ENCODE measurements at places on chromosomes 1 and 21.

DNA sequence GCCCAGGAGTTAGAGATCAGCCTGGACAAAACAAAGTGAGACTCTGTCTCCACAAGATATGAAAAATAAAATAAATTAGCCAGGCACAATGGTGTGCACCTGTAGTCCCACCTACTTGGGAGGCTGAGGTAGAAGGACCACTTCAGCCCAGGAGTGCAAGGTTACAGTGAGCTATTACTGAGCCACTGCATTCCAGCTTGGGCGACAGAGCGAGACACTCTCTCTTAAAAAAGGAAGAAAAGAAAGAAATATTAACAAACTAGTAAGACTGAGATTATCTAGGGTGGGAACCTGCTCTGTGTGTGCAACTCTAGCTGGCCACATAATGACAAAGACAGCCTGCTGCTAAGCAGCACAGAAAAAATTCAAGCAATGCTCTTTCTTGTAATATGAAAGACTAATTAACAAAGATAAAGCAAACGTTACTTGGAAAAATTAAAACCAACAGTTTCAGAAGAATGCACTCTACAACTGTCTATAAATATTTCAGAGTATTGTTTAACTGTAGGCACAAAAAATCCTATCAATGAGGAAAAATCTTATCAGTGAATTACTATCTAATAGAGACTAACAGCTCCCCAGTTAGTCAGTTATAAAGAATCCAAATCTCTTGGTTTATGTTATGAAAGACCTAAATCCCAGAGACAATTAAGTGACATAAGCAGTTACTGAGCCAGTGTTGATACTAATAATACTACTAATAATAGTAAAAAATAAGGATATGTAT is 74.5 kb downstream of the ENAH start:
- no peak for DNase-seq

GRCh38 chr1:22048351-22049192 is 3.9 kb upstream of the CDC42 start:
- no peak for DNase-seq

- peak; percentile 67 for DNase-seq
Measured at GRCh38 chr1:171486048-171486519, 754 bp downstream of the PRRC2C start.

- no peak for DNase-seq
Measured at GRCh38 chr1:246550402-246550801, 15.7 kb downstream of the TFB2M start.

- DNase-seq, result no peak
Measured at GRCh38 chr1:177665935-177666334, 303.9 kb downstream of the SEC16B start.

DNA sequence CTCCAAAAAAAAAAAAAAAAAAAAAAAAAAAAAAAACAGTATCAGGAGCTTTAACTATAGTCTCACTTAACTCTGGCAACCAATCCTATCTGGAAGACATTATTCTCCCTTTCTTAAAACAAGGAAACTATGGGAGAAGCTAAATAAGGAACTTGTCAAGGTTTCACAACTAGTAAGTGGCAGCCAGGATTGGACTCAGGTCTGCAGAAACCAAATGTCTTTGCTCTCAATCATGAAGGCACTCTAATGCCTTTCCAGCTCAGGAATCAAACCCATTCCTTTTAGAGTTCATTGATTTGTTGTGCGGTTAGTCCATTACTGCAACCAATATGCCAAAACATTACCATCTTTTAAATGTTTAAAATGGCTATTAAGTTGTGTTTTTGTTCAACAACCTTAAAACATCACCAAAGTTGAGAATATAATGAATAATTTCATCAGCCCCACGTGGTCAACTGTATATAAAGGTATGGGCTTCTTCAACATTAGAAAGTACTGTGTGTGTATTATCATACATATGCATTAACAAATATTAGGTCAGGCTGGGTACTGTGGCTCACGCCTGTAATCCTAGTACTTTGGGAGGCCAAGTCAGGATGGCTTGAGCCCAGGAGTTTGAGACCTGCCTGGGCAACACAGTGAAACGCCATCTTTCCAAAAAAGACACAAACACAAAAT is 1.5 kb downstream of the EPRS1 start:
- no peak for DNase-seq

GRCh38 chr1:230416430-230416829 is 9.7 kb downstream of the PGBD5 start:
- no peak for DNase-seq

GRCh38 chr1:153956997-153957715 is 1.3 kb downstream of the CRTC2 start:
- no peak for DNase-seq

DNA sequence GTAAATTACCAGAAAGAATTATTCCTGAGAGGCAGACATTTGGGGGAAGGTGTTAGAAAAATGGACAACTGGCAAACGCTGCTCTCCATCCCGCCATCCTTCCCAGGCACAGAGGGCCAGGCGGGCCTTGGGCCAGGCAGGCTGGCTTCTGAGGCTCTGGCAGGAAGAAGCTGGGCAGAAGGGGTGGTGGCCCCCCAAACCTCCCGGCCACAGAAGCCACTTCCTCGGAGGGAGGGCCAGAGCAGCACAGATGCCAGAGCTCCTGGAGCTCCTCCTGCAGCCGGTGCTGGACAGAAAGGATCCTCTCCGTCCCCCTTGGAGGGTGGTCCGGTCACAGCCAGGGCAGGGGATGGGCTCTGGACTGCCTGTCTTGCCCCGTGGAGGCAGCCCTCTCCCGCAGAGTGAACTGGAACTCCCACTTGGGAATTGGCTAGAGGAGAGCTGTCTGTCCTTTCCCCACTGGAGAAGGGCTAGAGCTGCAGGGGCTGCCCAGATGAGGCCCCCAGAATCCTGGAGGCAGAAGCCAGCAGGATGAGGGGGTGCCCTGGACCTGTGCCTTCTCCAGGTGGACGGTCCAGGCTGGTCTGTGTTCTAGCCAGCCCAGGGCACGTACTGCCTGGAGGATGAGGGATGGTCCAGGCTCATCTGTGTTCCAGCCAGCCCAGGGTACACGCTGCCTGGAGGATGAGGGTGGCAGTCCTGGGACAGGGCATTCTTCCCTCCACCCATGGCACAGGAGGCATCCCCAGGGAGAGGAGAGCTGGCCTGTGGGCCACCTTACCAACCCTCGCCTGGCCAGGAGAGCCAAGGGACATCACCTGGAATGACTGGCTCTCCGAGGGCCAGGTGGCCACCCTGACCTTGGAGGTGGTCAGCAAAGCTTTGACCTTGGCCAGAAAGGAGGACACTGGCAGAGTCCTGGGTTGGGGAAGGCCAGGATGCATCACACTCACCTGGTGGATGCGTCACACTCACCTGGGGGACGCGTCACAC is 47.4 kb upstream of the ACTRT2 start:
- no peak for DNase-seq

All from NCI-H146 (cell line).